ENCODE measurements at places on chromosomes 6 and 20.

DNA sequence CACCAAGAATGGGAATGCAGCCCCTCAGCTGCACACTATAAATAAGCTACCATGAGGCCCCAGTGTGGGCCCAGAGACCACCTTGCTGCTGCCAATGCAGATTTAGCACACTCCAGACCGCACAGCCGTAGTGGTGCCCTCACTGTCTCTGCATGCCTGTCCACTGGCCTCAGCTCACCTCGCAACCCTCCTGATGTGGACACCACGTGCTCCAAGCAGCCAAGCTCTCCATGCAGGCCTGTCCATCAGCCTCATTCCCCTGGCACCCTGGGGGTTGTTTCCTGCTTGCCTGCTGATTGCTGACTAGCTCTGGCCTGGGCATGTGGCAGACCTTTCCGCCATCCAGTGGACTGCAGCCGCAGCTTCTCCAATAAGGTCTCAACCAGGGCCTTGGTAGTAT is 36.2 kb downstream of the ZBTB9 start:
- H3K27ac ChIP-seq, result no peak overlapping the region
- no peaks in the 10 kb centered on the region for H3K4me1 ChIP-seq
- H3K36me3 ChIP-seq, result no peaks in the 10 kb centered on the region
- no peak overlapping the region for H3K4me3 ChIP-seq

- no peaks in the 10 kb centered on the region for H3K4me1 ChIP-seq
- H3K27me3 ChIP-seq, result no peaks in the 10 kb centered on the region
- DNase-seq, result no peak
- no peak overlapping the region for H3K27ac ChIP-seq
- no peak overlapping the region for H3K4me3 ChIP-seq
Observed at GRCh38 chr6:118696271-118696670, 44.9 kb upstream of the CEP85L start.

DNA sequence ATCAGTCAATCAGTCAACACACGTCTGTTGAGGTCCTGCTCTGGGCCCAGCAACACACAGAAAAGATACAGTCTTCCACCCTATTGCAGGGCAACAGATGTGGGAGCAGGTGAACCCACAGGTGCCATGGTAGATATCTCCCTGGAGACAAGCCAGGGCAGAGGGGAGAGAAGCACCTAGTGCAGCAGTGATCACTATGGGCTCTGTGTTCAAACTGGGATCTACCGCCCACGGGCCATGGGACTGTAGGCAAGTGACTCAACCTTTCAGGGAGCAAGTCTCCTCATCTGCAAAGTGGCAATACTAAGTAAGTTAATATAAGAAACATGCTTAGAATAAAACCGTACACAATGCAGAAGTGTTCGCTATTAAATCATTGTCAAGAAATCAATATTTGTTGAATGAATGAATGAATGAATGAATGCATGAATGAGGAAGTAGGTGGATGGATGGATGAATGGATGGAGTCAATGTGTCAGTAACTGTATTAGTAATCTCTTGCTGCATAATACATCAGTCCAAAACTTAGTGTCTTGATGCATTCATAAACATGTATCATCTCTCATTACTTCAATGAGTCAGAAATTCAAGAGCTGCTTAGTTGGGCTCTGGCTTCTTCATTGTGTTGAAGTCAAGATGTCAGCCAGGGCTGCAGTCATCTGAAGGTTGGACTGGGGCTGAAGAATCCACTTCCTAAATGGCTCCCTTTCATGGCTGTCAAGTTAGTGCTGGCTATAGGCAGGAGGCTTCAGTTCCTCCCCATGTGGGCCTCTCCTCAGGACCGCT is 31.9 kb upstream of the NFATC2 start:
- H3K27ac ChIP-seq, result no peak overlapping the region
- H3K4me3 ChIP-seq, result no peak overlapping the region
- H3K4me1 ChIP-seq, result peaks cover 8% of the 10 kb centered on the region
- H3K36me3 ChIP-seq, result no peaks in the 10 kb centered on the region
- peaks cover under 1% of the 10 kb centered on the region for H3K27me3 ChIP-seq

GRCh38 chr20:2751347-2751877 is 49.0 kb downstream of the CPXM1 start:
- DNase-seq, result no peak
- H3K4me1 ChIP-seq, result peaks cover 20% of the 10 kb centered on the region
- H3K27me3 ChIP-seq, result peaks cover 70% of the 10 kb centered on the region
- H3K4me3 ChIP-seq, result peak overlapping the region; percentile 72
- no peaks in the 10 kb centered on the region for H3K36me3 ChIP-seq

DNA sequence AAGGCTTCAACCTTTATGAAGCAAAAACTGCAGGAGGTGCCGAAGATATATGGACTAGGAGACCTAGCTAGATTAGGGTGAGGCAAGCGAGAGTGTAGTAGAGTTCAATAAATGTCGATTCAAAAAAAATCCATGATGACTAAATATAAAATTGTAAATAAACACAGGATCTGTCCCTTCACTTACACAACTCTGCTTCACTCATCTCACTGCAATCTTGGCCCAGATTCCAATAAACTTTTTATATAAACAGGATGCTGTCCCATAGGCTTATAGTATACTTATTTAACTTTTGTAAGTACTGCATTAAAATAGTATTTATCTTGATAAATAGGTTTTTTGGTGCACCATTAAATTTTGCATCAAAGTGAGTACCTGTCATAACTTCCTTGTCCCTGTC is 648.4 kb upstream of the NRSN1 start:
- no peak overlapping the region for H3K27ac ChIP-seq
- H3K4me1 ChIP-seq, result no peaks in the 10 kb centered on the region
- no peak overlapping the region for H3K4me3 ChIP-seq
- H3K27me3 ChIP-seq, result no peaks in the 10 kb centered on the region
- no peak for DNase-seq

- no peak overlapping the region for H3K4me3 ChIP-seq
- no peak for DNase-seq
- peaks cover 35% of the 10 kb centered on the region for H3K4me1 ChIP-seq
- no peak overlapping the region for H3K27ac ChIP-seq
Observed at GRCh38 chr6:5112066-5112799, 27.1 kb downstream of the PPP1R3G start.

DNA sequence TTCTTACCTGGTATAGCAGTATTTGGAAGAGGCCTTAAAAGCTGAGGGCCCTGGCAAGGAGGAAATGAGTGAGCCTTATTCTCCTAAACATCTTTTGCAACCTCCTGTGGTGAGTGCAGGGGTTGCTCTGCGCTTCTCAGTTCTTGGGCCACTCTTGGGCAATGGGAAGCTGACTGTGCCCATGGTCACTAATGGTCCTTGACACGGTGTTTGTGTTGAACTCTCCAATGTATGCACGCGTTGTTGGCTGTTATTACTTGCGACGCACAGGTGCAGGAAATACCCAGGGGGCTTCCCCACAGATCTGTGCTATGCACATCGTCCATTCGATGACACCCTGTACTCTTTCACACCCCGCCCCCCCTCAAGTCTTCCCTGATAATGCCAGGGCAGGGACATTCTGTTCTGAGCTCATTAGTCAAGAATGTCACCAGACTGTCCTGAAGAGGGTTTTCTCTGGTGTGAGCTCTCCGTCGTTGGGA is 79.7 kb downstream of the EDN1 start:
- H3K27me3 ChIP-seq, result no peaks in the 10 kb centered on the region
- H3K4me1 ChIP-seq, result no peaks in the 10 kb centered on the region
- no peak for DNase-seq
- no peaks in the 10 kb centered on the region for H3K36me3 ChIP-seq

DNA sequence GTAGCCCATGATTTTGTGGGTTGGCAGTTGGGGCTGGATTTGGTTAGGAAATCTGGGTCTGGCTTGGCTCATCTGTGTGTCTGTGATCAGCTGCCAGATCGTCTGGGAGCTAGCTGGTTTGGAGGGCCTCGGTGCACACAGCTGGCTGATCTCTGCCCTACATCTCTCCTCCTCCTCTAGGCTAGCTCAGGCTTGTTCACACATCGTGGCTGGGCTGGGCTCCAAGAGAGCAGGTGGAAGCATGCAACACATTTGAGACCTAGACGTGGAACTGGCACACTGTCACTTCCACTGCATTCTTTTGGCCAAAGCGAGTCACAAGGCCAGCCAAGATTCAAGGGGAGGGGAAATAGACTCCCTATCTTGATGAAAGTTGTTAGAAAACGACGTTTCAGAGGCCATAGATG is 15.9 kb downstream of the NDUFAF5 start:
- no peak overlapping the region for H3K4me3 ChIP-seq
- DNase-seq, result peak; percentile 33
- no peaks in the 10 kb centered on the region for H3K27me3 ChIP-seq
- peaks cover 3% of the 10 kb centered on the region for H3K36me3 ChIP-seq

DNA sequence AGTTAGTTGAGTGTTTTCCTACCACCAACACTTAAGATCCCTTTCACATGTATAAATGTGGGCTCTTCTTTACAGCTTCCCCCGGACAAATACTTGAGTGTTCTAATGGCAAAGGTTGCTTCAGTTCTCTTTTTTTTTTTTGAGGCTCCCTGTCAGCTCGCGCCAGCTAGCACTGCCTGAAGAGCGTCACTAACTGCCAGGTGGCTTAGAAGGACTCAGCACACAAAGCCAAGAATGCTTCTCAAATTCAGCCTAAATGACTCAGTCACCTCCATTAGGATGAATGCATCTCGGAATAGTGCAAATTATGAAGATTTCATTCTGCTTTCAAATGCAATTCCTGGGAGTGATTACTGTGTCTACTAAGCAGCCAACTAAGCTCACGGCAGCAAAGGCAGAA is 150.7 kb upstream of the BTBD3 start:
- H3K36me3 ChIP-seq, result no peaks in the 10 kb centered on the region
- no peak for DNase-seq
- no peak overlapping the region for H3K27ac ChIP-seq
- no peaks in the 10 kb centered on the region for H3K4me1 ChIP-seq

GRCh38 chr20:47970282-47970903 is 185.1 kb upstream of the SULF2 start:
- no peak overlapping the region for H3K4me3 ChIP-seq
- no peak overlapping the region for H3K27ac ChIP-seq
- H3K36me3 ChIP-seq, result no peaks in the 10 kb centered on the region
- H3K27me3 ChIP-seq, result no peaks in the 10 kb centered on the region
- H3K4me1 ChIP-seq, result peaks cover 13% of the 10 kb centered on the region

DNA sequence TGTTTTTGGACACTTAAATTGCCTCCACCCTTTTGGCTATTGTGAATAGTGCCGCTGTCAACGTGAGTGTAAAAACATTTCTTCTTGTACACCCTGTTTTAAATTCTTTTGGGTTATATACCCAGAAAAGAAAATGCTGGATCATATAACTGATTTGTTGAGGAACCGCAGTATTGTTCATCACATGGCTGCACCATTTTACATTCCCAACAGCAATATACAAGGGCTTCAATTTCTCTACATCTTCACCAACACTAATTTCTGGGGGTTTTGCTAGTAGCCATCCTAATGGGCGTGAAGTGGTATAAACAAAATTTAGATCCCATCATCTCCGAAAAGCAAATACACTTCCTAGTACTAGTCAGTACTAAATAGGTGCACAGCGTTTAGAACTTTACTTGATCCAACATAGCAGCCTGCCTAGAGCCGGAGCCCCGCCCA is 579 bp upstream of the BPHL start:
- no peak for DNase-seq
- H3K27me3 ChIP-seq, result no peaks in the 10 kb centered on the region
- peak overlapping the region; percentile 78 for H3K4me3 ChIP-seq
- H3K36me3 ChIP-seq, result peaks cover 9% of the 10 kb centered on the region
- peak overlapping the region; percentile 98 for H3K27ac ChIP-seq

GRCh38 chr6:117829594-117830319 is 77.3 kb upstream of the SLC35F1 start:
- no peaks in the 10 kb centered on the region for H3K36me3 ChIP-seq
- no peak overlapping the region for H3K4me3 ChIP-seq
- no peaks in the 10 kb centered on the region for H3K4me1 ChIP-seq
- no peak overlapping the region for H3K27ac ChIP-seq
- H3K27me3 ChIP-seq, result no peaks in the 10 kb centered on the region

DNA sequence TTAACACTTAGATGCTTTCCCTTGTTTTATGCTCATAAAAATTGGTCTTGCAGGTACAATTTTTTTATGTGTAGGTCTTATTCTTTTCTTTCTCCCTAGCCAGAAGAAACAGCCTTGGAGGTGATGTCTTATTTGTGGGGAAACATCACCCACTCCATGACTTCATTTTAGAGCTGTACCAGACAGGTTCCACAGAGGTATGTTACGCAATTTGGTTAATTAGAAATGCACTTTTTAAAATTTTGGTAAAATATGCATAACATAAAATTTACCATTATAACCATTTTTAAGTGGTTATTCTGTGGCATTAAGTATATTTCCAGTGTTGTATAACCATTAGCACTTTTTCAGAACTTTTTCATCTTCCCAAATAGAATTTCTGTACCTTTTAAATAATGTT is 41.3 kb downstream of the NKX2-4 start:
- no peaks in the 10 kb centered on the region for H3K27me3 ChIP-seq
- peaks cover 90% of the 10 kb centered on the region for H3K36me3 ChIP-seq
- H3K4me1 ChIP-seq, result no peaks in the 10 kb centered on the region
- H3K27ac ChIP-seq, result no peak overlapping the region

GRCh38 chr6:46993846-46994245 is 48.3 kb downstream of the ADGRF1 start:
- H3K4me3 ChIP-seq, result no peak overlapping the region
- no peak for DNase-seq
- H3K4me1 ChIP-seq, result no peaks in the 10 kb centered on the region
- no peaks in the 10 kb centered on the region for H3K27me3 ChIP-seq
- no peak overlapping the region for H3K27ac ChIP-seq
- H3K36me3 ChIP-seq, result no peaks in the 10 kb centered on the region

DNA sequence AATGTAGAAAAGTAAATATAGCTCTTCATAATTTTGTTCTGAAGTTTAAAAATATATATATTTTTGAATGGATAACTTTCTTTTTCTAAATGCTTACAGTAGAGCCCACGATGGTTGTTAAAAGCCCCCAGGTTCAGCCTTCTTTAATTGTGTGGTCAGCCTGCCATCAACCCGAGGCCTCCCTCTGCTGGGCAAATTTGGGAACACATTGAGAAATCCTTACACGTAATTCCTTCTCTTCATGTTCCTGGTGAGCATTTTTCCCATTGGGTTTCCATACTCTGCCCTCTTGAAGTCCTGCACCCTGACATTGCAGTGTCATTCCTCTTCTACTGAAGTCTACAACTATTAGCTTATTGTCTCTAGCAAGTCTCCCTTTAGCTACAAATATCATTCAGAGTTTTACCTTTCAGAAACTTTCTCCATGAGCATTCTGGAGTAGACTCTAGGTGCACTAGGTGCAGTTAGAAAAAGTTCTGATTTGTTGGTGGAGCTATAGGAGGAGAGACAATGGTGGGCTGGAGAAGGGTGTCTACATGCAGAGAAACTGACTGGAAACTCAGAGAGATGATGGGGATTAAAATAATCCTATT is 40.6 kb downstream of the TRIM38 start:
- H3K4me1 ChIP-seq, result no peaks in the 10 kb centered on the region
- no peaks in the 10 kb centered on the region for H3K27me3 ChIP-seq
- peaks cover 22% of the 10 kb centered on the region for H3K36me3 ChIP-seq

- peaks cover 16% of the 10 kb centered on the region for H3K4me1 ChIP-seq
- H3K36me3 ChIP-seq, result no peaks in the 10 kb centered on the region
- H3K4me3 ChIP-seq, result no peak overlapping the region
- H3K27me3 ChIP-seq, result no peaks in the 10 kb centered on the region
- DNase-seq, result no peak
Observed at GRCh38 chr20:2446845-2447244, 23.7 kb downstream of the SNRPB start.
